Pons (tissue), 1 donor: ENCODE measurements at places on chromosomes 13 and 19.

DNA sequence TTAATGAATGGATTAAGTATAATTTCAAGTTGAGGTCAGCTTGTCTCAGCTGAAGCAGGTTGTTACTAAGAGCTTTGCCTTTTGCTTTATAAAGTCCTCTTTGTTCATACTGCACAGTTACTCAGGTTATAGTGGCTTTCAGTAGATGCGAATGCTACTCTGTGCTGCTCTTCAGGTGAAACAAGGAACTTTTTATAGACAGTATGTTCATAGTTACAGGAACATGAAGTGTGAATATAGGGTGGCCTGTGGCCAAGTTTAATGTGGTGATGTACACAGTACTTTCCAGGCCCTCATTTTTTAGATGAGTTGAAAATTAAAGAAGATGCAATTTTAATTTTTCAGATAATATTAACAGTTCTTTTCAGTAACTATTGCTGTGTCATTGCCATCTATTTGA lies 20.8 kb downstream of the SUGT1 start:
- no peak for DNase-seq

- no peak for DNase-seq
Measured at GRCh38 chr13:21744149-21744548, 73.3 kb downstream of the FGF9 start.

DNA sequence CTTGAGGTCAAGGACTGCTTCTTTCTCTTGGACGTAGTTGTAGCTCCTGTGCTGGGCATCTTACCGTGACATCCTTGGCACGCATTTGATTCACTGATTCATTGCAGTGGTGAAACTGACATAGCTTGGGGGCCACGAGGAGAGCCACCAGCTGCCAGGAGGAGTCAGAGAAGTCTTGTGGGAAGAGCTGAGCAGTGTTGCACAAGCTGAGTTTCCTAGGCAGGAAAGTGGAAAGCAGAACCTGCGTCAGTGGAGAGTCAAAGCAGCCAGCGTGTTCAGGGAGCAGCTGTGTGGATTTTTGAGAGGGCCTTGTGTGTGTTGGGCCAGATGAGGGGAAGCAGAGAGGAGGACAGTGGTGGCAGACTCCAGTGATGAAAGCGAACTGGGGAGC lies 5.3 kb upstream of the GPR183 start:
- DNase-seq = peak; percentile 92

DNA sequence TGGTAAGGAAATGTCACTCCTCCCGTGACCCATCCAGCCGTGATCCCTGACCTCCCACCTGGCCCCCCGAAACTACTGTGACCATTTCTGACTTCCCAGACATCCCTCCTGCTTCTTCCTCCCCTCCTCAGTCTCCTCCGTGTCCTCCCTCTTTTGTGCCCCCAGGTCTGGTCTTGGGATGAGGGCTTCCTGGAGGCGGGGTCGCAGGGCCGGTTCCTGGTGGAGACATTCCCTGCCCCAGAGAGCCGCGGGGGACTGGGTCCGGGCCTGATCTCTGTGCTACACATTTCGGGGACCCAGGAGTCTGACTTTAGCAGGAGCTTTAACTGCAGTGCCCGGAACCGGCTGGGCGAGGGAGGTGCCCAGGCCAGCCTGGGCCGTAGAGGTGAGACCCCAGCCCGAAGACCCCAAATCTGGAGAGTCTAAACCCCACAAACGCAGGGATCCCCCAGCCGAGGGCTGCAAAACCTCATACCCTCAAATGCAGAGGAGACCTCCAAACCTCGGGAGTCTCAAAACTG lies 5.0 kb downstream of the KIRREL2 start:
- no peak for DNase-seq

GRCh38 chr13:108342369-108343289 lies 73.1 kb downstream of the TNFSF13B start:
- DNase-seq = peak; percentile 82

- DNase-seq = no peak
Measured at GRCh38 chr13:110407021-110407420, 99.9 kb downstream of the COL4A2 start.

DNA sequence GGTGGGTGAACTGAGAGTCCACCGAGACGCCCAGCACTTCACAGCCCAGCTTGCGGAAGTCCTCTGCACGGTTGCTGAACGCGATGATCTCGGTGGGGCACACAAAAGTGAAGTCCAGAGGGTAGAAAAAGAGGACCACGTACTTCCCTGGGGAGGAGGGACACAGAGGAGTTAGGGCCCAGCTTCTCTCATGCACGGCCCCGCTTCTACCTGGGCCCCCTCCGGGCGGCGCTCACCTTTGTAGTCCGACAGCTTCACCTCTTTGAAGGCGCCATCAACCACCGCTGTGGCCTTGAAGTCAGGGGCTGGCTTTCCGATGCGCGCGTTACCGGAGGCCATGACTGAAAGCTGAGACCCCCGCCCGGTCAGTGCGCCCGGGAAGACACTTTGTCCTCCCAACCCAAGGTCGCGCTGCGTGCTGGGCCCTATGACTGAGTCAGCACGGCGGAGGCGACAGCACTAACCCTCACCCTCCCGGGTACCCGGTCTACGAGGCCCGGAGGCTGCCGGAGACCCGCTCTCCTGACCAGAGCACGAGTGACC lies 606 bp downstream of the PRDX2 start:
- DNase-seq = no peak

GRCh38 chr19:17078920-17079709 lies 3.5 kb downstream of the MYO9B start:
- peak; percentile 77 for DNase-seq

GRCh38 chr19:55504252-55504603 lies 16.0 kb downstream of the SSC5D start:
- DNase-seq = no peak

DNA sequence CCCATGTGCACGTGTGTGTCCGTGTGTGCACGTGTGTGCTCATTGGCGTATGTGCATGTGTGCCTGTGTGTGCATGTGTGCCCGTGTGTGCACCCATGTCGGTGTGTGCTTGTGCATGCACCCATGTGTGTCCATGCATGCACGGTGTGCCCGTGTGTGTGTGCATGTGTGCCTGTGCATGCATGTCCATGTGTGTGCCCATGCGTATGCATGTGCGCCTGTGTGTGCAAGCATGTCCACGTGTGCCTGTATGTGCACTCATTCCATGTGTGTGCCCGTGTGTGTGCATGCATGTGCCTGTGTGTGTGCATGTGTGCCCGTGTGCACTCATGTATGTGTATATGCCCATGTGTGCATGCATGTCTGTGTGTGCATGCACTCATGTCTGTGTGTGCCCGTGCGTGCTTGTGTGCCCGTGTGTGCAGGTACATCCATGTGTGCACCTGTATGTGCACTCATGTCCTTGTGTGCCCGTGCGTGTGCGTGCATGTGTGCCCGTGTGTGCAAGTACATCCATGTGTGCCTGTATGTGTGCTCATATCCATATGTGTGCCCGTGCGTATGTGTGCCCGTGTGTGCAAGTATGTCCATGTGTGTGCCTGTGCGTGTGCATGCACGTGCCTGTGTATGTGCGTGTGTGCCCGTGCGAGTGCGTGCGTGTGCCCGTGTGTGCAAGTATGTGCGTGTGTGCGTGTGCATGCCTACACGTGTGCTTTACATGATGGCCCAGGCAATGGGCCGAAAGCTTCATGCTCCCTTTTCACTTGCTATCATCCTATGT lies 21.6 kb upstream of the MATK start:
- DNase-seq = no peak

DNA sequence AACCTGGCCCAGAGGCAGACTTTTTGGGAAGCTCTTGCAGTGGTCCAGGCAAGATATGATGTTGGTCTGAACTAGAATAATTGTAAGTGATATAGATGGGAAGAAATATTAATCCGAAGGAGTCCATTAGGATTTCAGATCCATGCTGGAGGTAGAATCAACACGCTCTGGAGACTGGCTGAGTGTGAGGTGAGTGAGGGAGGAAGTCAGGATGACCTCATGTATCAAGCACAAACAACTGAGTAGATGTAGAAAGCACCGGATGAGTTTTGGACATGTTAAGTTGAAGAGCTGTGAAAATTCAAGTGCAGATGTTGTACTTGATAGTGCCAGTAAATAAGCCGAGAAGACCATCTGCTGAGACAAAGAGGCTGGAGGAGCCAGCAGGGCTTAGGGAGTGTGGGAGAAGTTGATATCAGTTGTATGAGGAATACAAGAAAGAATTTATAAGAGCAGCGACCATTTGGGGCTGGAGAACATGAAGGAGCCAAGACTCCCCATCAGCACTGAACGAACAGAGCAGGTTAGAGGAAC lies 5.3 kb upstream of the CNMD start:
- no peak for DNase-seq

- no peak for DNase-seq
Measured at GRCh38 chr13:37143911-37144310, 38.4 kb upstream of the CSNK1A1L start.
